ENCODE measurements at places on chromosomes 1 and 21. TPM values are rescaled to one million over a fixed set of nuclear protein-coding genes. Genes with fewer than 3 reads are reported as not detected.

- DNase-seq, result no peak
These were observed 72.4 kb downstream of the POU2F1 start for GRCh38 chr1:167293057-167293456.

DNA sequence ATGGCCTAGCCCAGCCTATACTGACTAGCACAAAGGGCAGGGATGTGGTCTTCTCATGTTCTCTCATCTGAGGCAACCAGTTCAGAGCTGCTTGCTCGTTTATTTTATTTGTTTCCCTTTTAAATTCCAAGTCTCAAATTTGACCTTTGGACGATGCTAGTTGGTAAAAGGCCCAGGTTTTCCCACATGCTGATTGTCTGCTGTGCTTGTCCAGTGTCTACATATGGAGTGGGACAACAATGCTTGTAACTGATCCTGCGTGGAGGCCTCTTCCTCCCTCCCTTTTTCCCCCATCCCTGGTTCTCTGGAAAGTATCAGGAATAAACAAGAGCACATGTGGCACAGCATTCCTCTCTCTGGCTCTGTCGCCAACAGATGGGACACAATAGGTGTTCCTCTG, 34.0 kb upstream of the BEND5 start:
- DNase-seq, result no peak

DNA sequence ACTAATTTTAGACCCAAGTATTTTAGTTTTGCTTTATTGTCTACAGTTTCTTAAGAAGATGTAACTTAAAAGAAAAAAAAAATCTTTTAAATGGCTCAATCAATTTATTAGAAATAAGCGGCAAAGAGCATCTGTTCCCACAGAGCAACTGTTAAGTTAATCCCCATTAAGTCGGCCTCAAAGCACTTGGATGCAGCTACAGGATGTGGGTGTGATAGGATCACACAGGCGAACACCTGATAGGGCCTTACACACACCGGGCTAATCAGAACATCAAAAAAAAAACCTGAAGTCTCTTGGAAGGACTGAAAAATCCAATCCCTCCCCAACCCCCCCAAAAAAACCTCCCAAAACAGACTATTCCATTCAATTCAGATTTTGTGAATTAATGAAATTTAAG, 23.0 kb downstream of the APP start:
- DNase-seq, result no peak

DNA sequence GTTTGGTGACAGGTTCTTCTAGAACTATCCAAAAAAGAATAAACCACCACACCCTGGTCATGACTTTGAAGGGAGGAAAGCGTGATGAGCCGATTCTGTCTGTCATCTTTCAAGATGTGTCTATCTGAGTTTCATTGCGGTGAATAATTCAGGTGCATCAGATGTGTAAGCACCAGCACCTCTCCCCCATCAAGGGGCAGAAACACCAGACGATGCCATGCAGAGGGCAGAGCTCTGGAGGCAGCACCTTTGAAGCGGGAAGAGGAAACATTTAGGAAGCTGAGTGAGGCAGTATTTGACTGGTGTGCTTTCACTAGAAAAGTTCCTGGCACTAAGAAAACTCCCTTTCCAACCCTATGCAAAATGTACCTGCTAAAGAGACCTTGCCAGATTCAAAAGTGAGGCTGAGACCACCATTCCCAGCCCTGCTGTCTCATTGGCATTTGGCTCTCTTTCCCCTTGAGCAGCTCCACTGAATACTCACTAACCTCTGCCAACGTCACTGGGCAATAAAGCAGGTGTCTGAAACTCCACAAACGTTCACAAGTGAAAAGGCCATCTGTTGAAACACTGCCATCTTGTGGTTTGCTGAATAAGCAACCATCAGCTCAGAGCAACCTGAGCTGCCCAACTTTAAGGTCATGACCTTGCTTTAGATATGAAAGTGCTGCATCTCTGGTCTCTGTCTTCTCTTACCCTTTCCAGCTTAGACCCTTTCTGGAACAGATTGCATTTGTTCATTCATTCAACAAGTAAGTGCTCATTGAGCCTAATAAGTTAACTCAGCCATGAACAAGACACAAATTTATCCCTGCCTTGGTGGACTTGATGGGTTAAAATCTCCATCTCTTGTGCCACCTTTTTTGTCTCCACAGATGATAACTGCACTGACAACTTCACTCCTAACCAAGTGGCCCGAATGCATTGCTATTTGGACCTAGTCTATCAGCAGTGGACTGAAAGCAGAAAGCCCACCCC, 228.6 kb downstream of the PAPPA2 start:
- no peak for DNase-seq

GRCh38 chr1:43550598-43551246, 20.0 kb downstream of the PTPRF start:
- no peak for DNase-seq

DNA sequence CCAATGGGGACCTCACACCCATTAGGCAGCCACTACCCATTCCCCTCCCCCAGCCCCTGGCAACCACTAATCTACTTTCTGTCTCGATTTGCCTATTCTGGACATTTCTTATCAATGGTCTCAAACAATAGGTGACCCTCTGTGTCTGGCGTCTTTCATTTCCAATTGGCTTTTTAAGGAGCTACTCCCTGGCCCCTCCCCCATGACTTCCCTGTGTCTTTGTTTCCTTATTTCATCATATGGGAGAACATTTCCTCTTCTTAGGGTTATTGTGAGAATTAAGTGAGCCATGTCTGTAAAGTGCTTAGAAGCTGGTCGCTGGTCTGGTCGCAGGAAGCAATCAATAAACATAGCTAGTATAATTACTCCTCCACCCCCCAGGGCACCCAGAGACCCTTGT, 80.9 kb downstream of the SPSB1 start:
- DNase-seq, result no peak

- no peak for DNase-seq
These were observed 10.6 kb upstream of the NADK start for GRCh38 chr1:1788646-1789431.

- no peak for DNase-seq
These were observed 34.1 kb downstream of the CENPF start for GRCh38 chr1:214637125-214637524.

- DNase-seq, result no peak
These were observed 744 bp upstream of the DDX20 start for GRCh38 chr1:111754984-111755330.

DNA sequence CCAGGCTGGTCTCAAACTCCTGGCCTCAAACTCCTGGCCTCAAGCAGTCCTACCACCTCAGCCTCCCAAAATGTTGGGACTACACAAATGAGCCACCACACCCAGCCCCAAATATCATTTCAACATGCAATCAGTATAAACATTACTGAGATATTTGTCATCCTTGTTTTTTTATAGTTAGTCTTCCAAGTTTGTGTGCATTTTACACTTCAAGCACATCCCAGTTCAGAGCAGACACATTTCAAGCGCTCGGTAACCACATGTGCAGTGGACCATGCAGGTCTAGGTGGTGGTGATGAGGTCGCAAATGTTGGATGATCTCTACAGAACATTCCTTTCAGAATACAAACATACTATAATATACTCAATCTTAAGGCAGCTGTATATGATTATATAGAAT, 23.8 kb upstream of the APP start:
- no peak for DNase-seq

GRCh38 chr1:43440358-43440757, 13.4 kb downstream of the HYI start:
- DNase-seq, result no peak

- no peak for DNase-seq
These were observed 310.7 kb downstream of the PLPP3 start for GRCh38 chr1:56268519-56269140.

DNA sequence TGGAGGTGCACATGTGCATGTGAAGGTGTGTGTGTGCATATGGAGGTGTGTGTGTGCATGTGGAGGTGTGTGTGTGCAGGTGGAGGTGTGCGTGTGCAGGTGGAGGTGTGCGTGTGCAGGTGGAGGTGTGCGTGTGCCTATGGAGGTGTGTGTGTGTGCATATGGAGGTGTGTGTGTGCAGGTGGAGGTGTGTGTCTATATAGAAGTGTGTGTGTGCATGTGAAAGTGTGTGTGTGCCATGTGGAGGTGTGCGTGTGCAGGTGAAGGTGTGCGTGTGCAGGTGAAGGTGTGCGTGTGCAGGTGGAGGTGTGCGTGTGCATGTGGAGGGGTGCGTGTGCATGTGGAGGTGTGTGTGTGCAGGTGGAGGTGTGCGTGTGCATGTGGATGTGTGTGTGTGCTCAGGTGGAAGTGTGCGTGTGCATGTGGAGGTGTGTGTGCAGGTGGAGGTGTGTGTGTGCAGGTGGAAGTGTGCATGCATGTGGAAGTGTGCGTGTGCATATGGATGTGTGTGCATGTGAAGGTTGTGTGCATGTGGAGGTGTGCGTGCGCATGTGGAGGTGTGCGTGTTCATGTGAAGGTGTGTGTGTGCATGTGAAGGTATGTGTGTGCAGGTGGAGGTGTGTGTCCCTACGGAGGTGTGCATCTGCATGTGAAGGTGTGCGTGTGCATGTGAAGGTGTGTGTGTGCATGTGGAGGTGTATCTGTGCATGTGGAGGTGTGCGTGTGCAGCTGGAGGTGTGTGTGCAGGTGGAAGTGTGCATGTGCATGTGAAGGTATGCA, 13.5 kb downstream of the C1orf74 start:
- no peak for DNase-seq

DNA sequence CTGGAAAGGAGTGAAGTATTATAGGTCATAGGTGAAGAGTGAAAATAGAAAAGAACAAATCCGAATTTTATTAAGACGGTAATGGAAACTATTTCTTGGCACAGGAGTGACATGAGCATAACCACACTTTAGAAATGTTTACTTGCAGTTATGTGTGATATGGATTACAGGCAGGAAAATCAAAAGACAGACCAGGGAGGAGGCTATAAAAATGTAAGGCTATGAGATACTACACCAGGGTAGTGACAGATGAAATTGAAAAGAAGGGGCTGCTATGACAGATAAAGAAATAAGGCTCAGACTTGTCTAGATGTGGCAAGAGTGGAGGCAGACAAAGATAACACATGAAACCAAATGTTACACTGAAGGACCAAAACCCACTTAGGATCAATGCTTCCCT, 31.7 kb downstream of the GPATCH2 start:
- DNase-seq, result no peak

DNA sequence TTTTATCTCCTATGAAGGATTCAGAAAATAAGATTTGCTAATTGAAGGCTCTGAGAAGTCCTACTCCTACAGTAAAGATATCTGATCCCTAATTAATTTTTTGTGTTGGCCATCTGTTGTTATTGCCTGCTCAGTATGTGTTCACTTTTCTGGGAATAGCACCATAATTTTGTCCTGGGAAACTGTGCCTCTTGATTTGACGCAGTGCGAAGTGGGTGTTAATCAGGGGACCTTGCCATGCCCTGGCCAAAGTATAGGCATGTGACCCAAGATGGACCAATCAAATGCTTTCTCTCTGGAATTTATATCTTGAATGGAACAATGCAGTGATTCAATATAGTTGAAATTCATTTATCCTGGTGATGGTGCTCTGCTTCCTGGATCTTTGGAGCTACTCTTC, 30.4 kb upstream of the GNG12 start:
- no peak for DNase-seq

DNA sequence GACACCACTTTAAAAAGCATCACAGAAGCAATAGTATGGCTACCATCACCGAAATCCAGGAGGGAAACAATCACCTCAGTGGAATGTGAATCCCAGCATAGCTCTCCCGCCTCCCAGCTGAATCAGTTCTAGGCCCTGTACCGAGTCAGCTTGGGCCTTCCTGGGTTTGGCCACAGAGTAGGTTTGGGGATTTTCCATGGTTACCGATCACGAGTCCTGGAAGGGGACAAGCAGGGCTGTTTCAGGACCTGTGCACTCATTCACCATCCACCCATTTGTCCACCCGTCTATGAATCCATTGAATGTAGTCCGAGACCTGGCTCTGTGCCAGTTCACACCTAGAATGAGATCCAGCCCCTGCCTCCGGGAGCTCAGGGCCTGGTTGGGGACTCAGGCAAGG, 94.2 kb downstream of the ARHGEF10L start:
- peak; percentile 15 for DNase-seq

DNA sequence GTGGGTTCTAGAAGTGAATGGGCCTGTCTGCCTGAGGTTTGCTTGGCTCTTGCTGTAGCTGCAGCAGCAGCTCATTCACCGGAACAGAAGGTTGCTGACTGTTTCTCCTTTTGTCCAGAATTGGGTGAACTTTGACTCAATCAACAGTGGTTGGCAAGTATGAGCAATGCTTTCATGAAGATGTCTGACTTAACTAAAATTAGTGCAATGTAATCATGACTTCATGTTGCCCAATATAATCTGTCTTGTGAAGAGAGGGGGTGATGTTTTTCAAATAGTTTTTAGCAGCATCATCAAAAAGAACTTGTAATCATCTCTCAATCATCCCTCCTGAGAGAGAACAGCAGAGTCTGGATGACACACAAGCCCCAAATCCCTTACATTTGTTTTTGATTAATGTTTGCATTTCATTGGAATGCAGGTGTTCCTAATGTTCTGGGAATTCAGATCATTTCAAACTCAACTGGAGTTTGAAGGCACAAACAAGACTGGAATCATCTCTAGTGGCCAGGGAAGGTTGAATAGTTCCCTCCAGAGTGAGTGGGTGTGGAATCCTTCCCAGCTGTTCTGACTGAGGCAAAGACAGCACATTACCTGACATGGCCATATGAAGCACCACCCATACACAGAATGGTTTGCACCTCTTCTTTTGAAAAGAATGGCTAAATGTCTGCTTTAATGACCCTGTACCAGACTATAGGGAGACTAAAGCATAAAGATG, 82.9 kb downstream of the HLX start:
- peak; percentile 52 for DNase-seq

DNA sequence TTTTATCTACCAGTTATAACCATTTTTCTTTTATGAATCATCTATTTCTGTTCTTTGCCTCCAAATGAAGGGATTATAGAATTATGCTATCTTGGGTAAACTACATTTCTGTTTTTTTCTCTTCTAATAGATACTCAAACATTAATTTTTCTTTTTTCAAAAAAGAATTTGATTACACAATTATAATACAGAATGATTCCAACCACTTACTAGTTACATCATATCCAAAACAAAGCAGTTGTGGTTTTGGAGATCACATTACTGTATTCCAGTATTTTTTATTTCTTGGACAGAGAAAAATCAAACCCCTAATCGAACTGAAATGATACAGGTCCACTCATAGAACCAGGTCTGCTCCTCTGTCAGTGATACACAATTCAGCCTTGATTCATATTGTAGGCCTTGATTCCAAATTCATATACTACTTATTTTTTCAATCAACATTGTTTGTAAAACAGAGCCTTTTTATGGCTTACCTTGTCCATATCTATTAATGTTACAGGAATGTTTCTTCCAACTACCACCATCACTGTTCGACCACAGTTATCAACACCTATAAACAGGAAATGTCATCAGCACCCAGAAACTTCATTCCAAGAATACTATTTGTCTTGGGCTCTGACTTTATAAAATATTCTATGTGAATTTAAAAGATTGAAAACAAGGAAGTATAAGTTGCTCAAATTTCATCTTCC, 43.2 kb downstream of the GDAP2 start:
- no peak for DNase-seq

- DNase-seq, result peak; percentile 71
These were observed 68.5 kb downstream of the GIPC2 start for GRCh38 chr1:78114034-78114956.

The KISS1 gene
- 190 TPM for total RNA-seq

The INTS11 gene
- 81.0 TPM for total RNA-seq

The FAM131C gene
- not detected for total RNA-seq

The IFT25 gene
- total RNA-seq, result 61.5 TPM

The CLCNKB gene
- not detected for total RNA-seq

The CSF3R gene
- total RNA-seq, result not detected

The SPRR4 gene
- not detected for total RNA-seq

The INPP5B gene
- total RNA-seq, result 10.9 TPM

All from SJSA1 (cell line).